ENCODE measurements at places on chromosomes 12 and 14. TPM values are rescaled to one million over a fixed set of nuclear protein-coding genes. Genes with fewer than 3 reads are reported as not detected.

The POTEG gene
- total RNA-seq: not detected

The BAZ2A gene
- 38.3 TPM for total RNA-seq

The AQP6 gene
- 0.77 TPM for total RNA-seq

The ALDH2 gene
- 331 TPM for total RNA-seq

The GALNT9 gene
- 2.7 TPM for total RNA-seq

The MSRB3 gene
- 146 TPM for total RNA-seq

The ARHGAP9 gene
- total RNA-seq: 8.0 TPM

The ERBB3 gene
- 5.2 TPM for total RNA-seq

The ULK1 gene
- total RNA-seq: 27.6 TPM

The RD3L gene
- 14.9 TPM for total RNA-seq

The PRB2 gene
- not detected for total RNA-seq

The C14orf39 gene
- not detected for total RNA-seq

The WNT1 gene
- not detected for total RNA-seq

The TAS2R50 gene
- 0.84 TPM for total RNA-seq

The TMBIM6 gene
- total RNA-seq: 260 TPM

The EML5 gene
- total RNA-seq: 0.84 TPM

The CD163 gene
- total RNA-seq: 270 TPM

The CLMN gene
- total RNA-seq: 13.2 TPM

The KLRK1 gene
- 3.3 TPM for total RNA-seq

The RPL36AL gene
- 131 TPM for total RNA-seq

The DTD2 gene
- 7.6 TPM for total RNA-seq

The RPS6KL1 gene
- total RNA-seq: 15.4 TPM

The ERP27 gene
- total RNA-seq: 0.18 TPM

The SOX5 gene
- 7.6 TPM for total RNA-seq

The MYL2 gene
- 92.7 TPM for total RNA-seq

The GSKIP gene
- total RNA-seq: 10.2 TPM

The CAPZA3 gene
- total RNA-seq: not detected

Data from left cardiac atrium (tissue), 4 donors.